ENCODE measurements at places on chromosomes 16 and 17. TPM values are rescaled to one million over a fixed set of nuclear protein-coding genes. Genes with fewer than 3 reads are reported as not detected.

FHOD1 gene
- total RNA-seq: 26.0 TPM

GRCh38 chr16:78669994-78670393 lies 570.5 kb downstream of the WWOX start:
- no peak for DNase-seq

DNA sequence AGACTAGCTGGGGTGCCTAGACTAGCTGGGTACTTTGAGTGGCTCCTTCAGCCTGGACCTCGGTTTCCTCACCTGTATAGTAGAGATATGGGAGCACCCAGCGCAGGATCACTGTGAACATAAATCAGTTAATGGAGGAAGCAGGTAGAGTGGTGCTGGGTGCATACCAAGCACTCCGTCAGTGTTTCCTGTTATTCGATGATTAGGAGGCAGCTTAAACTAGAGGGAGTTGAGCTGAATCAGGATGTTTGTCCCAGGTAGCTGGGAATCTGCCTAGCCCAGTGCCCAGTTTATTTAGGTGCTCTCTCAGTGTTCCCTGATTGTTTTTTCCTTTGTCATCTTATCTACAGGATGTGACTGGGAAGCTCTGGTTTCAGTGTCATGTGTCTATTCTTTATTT lies 8.4 kb upstream of the TMEM235 start:
- DNase-seq: no peak

DNA sequence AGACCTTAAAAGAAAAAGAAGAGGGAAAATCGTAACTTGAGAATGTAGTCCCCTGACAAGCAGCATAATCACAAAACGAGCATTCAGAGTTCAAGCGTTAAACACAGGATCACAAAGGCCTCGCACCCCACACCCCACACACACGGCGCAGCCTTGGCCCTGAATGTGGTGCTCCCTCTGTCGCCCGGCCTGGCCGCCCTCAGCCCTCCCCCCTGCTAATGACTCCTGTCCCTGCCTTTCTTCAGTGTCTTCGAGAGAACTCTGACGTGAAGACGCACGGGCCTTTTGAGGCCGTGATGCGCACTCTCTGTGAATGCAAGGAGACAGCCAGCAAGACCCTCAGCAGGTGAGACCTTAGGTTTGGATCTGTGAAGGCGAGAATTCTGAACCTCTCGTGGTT lies 47.5 kb upstream of the ENDOV start:
- no peak for DNase-seq

STAC2 gene
- not detected for total RNA-seq

PRPSAP1 gene
- 10.8 TPM for total RNA-seq

DNA sequence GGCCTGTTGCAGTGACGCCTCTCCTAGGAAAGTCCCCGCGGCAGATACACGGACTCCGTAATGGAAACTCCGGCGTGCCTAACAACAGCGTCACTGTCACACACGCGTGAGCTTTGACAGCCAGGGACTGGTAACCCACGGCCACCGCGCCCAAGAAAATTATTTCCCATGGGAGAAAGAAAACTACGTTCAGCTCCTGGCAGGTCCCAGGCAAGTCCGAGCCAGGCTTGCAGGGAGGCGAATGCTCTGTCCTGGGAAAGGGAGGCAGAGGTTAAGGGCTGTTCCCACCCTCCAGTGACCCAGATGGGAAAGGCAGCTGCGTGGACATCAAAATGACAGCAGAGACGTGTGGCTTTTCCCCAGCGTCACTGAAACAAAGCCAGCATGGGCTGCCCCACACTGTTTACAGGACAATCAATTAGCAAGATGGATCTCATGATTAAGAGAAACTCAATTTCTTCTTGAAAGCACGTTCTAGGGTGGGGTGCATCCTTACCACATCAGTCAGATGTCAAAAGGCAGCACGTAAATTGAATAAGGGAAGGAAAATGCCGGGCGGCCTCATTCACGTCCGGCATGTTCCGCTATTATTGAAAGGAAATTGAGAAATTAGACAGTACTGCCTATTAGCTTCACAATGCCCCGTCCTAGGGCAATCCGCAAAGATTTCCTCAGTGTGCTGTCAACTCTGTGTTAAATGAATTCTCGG lies 82.5 kb downstream of the NXN start:
- DNase-seq: no peak

DNA sequence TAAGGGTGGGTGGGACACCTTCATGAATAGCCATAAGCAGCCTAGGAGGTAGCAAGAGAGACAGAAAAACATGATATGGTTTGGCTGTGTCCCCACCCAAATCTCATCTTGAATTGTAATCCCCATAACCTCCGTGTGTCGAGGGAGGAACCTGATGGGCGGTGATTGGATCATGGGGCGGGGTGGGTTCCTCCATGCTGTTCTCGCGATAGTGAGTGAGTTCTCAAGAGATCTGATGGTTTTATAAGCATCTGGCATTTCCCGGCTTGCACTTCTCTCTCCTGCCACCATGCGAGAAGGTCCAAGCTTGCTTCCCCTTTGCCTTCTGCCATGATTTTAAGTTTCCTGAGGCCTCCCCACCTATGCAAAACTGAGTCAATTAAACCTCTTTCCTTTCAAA lies 259.1 kb upstream of the ERCC4 start:
- no peak for DNase-seq

DNA sequence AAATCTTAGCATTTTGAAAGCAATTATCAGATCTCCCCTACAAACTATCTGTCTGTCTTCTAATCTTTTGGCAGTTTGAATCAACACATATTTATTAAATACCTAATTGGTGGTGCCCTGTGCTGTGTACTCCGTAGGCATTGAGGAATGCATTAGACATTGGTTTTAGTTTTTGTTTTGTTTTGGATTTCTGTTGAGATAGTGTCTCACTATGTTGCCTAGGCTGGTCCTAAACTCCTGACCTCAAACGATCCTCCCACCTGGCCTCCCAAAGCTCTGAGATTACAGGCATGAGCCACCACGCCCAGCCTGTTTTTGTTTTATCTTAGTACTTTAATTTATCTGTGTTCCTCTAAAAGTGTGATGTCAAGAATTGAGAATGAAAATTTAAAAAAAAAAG lies 124.8 kb upstream of the RBL2 start:
- no peak for DNase-seq

KRTAP4-3 gene
- not detected for total RNA-seq

GRCh38 chr16:50708373-50709060 lies 15.1 kb downstream of the NOD2 start:
- DNase-seq: peak; percentile 49

KAT7 gene
- total RNA-seq: 178 TPM

P3H4 gene
- 1.3 TPM for total RNA-seq

VASN gene
- total RNA-seq: 0.77 TPM

MYH13 gene
- total RNA-seq: not detected

SPIRE2 gene
- total RNA-seq: 1.1 TPM

DNA sequence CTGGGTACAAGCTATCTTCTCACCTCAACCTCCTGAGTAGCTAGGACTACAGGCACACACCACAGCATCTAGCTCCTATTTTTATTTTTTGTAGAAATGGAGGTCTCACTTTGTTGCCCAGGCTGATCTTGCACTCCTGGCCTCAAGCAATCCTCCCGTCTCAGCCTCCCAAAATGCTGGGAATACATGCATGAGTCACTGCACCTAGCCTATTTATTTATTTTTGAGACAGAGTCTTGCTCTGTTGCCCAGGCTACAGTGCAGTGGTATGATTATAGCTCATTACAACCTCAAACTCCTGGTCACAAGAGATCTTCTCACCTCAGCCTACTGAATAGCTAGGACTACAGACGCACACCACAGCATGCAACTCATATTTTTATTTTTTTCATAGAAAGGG lies 40.1 kb upstream of the RGS9 start:
- DNase-seq: no peak

DNA sequence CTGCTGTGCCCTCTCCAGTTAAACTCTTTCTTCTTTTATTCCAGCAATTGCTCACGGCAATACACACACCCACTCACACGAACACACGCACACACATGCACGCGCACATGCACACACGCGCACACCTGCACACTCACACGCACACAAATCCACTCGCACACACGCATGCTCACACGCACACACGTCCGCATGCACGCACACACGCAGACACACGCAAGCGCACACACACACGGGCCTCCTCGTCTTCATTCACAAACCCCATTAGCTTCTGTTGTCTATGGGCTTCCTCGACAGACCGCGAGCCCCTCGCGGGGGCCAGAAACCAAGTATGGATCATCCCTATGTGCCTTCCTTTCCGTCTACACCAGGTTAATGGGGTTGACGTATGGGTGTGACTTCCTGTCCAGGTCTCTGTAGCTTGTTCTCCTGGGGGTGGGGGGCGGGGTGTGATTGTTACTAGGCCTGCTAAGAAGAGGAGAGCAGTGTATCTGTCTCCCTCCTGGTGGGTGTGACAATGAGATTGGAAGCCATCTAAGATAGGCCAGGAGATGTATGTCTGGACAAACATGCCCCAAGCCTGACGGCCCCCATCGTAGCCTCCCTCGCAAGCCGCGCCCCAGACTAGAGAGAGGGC lies 670 bp upstream of the CTF1 start:
- peak; percentile 53 for DNase-seq

DNA sequence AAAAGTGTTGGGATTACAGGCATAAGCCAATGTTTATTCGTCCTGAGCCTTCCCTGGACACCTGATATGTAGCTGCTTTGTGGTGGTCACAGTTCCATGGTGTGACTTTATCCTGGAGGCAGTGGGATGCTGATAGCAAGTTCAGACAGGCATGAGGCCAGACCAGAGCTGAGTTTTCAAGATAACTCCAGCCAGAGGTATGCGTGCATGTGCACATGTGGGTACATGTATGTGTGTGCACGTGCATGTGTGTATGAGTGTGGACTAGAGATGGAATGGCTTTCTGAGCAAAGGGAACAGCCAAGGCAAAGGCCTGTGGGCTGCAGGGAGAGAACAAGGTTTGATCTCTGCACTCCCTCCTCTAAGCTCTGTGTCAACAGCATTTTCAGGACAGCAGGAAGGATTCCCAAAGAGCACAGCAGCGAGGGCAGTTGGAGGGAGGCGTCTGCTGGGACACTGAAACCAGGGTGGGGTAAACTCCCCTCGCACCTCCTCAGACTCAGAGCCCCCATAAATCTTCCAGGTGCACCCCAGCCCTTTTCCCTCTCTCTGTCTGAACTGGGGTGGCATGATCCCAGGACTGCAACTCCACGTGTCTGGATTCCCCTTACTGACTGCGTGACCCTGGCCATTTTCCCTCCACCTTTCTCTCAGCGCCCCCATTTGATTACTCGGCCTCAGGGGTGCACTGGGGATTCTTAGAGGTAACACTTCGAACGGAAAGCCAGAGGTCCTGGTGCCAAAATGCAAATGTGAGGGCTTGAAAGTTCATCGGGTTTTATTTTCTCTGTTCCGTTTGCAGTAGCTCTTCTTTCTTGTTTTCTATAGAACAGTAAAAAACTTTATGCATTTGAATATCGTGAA lies 15.3 kb downstream of the NLRC5 start:
- no peak for DNase-seq

GRCh38 chr17:34665150-34665806 lies 85.9 kb downstream of the TMEM132E start:
- DNase-seq: no peak

DNA sequence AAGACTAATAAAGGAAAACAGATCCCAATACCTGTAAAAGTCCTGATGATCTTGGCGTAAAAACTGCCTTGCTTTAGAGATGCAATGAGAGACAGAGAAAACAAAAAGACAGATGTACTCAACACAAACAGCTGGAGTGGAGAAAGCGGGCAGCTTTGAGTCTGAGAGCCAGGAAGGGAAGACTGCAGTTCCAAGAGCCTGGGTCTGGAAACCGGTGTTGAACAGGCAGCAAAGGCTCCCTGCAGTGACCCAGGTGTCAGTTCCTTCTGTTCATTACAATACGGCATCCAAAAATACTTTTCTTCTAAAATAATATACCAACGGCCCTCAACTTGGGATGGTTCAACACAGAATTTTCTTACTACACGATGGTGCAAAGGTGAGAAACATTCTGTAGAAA lies 29.6 kb downstream of the VPS53 start:
- DNase-seq: no peak

DNA sequence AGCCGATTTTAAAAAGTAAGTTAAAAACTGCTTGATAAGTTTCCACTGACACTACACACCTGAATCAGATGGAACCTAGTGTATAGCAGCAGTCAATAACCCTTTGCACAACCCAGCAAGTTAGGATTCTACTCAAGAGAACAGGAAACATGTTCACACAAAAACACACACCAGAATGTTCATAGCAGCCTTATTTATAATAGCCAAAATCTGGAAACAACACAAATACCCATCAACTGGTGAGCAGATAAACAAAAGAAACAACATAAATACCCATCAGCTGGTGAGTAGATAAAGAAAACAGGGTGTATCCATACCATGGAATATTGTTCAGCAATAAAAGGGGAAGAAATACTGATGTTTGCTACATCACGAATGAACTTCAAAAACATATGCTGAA lies 2.7 kb upstream of the CDH11 start:
- no peak for DNase-seq

BAIAP3 gene
- 19.6 TPM for total RNA-seq
